Type B pancreatic cell (in vitro differentiated cells): ENCODE measurements at places on chromosomes 1 and 21.

GRCh38 chr1:109963864-109964263 is 20.7 kb upstream of the AHCYL1 start:
- no peak for DNase-seq

GRCh38 chr1:17635811-17636210 is 96.3 kb downstream of the ARHGEF10L start:
- DNase-seq = no peak

DNA sequence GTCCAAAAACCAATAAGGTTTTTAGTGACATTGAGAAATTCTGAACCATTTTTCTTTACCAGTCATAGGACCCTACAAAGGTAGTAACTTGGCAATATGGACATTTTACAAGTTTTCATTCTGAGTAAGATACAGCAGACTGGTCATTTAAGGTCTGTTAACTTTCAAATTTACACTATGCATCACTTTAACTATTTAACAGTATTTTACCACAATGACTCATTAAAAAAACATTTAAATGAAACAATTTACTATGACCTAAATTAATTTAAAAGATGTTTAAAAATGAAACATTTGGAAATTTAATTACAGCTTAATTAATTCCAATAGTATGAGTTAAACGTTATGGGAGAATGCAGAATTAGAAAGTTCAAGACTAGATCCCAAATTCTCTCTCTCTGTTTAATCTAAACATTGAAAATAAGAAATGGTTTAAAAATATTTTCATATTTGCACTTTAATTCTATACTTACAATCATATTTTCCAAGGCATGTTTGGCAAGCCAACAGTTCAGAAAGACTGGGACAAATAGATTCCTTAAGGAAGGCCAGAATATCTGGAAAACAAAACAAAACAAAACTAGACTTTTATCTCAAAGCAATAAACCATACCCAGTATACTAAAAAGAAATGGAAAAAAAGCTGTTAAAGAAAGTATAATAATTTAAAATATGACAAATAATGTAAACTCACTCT is 140.9 kb downstream of the KCNT2 start:
- DNase-seq = no peak

GRCh38 chr1:153688276-153688675 is 9.8 kb downstream of the NPR1 start:
- DNase-seq = no peak

GRCh38 chr1:19071674-19072281 is 115.3 kb upstream of the IFFO2 start:
- DNase-seq = no peak

- no peak for DNase-seq
Measured at GRCh38 chr1:151547119-151547899, 7.2 kb downstream of the TUFT1 start.

- DNase-seq = no peak
Measured at GRCh38 chr1:237851210-237851845, 39.4 kb downstream of the ZP4 start.

DNA sequence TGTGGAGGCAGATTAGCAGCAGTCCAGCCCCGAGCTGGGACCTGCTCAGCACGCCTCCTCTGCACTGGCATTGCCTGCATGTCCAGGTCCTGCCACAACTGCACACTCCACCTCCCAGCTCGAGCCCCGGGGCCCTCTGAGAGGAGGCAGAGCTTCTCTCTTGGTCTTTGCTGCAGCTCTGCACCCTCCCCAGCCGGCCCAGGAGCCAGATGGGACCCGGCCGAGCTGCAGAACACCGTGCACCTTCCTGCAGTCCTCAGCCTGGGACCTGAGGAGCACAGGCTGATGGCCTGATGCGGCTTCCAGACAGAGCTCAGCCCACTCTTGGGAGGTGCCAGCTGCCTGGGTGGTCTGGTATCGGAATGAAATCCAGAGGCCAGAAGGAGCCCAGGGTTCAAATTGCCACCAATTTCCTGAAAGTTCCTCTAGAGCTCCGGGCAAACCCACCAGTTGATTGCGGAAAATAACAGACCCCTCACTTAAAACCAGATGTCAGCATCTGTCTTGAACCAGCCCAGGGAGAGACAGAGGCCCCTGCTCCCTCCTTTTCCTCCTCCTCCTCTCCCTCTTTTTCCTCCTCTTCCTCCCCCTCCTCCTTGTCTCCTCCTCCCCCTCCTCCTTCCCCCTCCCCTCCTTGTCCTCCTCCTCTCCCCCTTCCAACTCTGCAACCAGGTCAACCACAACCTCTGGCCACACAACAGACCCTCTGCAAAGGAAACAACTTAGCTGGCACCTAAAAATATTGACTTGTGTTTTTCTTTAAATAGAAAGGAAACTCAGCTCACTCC is 10.6 kb upstream of the SPSB1 start:
- DNase-seq = no peak

GRCh38 chr1:12282142-12282541 is 52.3 kb downstream of the VPS13D start:
- no peak for DNase-seq

- no peak for DNase-seq
Measured at GRCh38 chr1:41169066-41169798, 72.9 kb downstream of the SCMH1 start.

GRCh38 chr1:214219902-214220301 is 61.1 kb upstream of the SMYD2 start:
- no peak for DNase-seq

DNA sequence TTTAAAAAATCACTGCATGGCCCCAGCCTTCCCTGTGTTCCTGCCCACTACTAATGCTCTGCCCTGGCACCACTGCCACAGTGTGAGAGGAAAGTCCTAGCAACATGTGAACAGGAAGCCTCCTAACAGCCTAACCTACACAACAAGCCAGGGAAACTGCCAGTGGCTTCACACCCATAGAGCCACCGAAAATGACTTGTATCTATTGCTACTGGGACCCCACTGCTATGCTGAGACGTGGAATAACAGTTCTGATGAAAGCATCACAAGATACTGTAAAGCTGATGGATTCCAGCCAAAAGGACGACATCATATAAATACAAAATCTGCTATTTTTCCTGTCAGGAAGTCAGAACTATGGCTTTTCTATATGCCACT is 74.9 kb downstream of the JAK1 start:
- DNase-seq = no peak

DNA sequence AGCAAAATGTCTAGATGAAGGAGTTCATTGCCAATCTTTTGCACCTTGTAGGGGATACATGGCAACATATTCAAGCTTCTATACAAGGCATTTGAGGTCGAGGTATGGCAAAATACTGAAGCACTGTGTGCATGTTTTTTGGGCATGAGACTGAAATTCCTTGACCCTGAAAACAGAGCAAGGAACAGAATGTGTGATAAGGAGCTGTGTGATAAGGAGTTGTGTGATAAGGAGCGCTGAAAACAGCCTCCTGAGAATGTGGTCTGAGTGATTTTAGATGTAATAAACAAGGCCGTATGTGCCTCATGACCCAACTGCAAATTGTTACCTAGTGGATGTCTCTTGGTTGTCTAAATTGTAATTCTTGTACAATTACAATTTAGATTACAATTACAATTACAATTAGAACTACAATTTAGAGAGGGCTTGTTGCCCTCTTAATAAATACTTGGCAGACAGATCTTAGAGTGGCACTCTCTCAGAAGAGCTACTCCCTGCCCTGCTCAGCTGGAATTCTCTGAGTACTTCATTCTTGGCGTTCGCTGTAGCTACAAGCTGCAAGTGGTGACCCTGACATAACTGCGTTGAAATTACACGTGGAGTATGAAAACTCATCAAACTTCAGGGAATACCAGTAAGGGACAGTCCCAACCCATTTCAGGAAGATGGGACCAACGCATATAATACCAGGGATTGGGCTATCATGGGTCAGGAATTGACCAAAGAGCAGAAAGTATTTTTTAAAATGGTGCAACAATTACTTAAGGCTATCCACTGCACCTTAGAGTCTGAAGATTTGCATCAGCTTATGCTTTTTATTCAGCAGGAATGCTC is 20.0 kb upstream of the ITLN1 start:
- DNase-seq = no peak

DNA sequence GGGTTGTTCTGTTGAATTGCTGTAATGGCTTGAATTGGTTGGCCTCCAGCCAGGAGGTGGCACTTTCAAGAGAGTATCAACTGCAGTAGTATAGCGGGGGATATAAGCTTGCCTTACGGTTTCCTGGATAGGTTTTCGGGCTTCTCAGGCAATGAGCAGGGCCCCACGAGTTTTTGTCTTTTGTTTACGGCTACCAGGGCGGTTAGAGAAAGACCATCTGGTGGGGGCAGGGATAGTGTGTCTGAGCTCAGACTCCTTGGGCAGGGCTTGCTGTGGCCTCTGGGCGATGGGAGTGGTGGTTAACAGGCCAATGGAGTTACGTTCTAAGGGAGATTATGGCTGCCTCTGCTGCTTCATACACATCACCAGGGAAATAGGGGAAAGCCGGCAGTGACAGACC is 62.8 kb downstream of the DTL start:
- DNase-seq = no peak

GRCh38 chr1:44842486-44842861 is 579 bp downstream of the PTCH2 start:
- DNase-seq = no peak

GRCh38 chr1:110055493-110056284 is 14.8 kb downstream of the ALX3 start:
- DNase-seq = no peak

- no peak for DNase-seq
Measured at GRCh38 chr1:240344918-240345317, 253.2 kb downstream of the FMN2 start.

DNA sequence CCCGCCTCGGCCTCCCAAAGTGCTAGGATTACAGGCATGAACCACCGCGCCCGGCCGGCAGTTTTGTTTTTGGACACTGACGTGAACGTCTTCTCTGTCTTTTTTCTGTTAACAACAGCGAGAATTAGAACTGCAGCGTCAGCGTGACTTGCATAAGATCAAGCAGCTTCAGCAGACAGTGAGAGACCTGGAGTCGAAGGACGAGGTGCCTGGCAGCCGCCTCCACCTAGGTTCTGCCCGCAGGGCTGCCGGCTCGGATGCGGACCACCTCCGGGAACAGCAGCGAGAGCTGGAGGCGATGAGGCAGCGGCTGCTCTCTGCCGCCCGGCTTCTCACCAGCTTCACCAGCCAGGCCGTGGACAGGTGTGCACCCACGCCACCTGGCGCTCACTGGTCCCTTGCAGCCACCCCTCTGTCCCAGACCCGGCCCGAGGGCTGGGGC is 22.9 kb upstream of the DIP2A start:
- DNase-seq = no peak

- DNase-seq = no peak
Measured at GRCh38 chr1:30733493-30733892, 10.1 kb upstream of the MATN1 start.

DNA sequence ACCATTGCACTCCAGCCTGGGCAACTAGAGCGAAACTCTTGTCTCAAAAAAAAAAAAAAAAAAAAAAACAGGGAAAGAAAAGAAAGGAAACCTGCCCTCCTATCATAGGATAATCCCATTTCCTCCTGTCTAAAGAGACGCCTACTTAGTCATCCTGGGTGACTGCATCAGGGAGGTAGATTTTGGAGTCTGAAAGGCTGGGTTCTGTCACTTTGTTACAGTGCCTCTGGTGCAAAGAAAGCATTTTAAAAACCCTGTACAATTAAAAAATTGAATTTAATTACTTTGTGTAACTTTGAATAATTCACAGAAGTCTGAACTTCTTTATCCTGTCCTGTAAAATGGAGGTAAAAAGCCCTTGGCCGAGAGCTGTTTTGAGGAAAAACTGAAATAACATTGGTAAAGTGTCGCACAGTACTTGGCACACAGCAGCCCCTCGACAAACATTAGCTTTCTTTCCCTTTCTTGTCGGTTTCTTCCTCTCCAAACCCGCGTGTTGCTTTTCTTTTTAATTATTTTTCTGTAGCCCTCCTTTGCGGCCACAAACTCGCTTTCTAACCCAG is 657 bp upstream of the HDAC1 start:
- DNase-seq = no peak

- DNase-seq = no peak
Measured at GRCh38 chr1:216193839-216194443, 229.3 kb downstream of the USH2A start.

DNA sequence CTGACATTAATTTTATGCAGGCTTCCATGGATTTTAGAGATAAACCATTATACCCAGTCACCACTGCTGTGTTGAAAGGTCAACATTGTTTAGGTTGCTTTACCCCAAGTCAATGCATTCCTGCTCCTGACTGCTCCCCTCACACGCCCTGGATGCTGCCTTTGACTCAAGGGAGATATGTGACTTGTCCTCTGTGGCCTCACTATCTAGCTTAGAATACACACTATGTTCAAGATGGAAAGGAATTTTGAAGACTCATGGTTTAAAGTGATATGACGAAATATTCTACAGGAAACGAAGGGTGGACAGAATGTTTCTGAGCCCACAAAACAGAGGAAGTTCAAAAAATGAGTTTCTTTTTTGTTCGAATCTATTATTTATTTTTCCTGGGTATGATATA is 170.4 kb upstream of the NR5A2 start:
- no peak for DNase-seq

DNA sequence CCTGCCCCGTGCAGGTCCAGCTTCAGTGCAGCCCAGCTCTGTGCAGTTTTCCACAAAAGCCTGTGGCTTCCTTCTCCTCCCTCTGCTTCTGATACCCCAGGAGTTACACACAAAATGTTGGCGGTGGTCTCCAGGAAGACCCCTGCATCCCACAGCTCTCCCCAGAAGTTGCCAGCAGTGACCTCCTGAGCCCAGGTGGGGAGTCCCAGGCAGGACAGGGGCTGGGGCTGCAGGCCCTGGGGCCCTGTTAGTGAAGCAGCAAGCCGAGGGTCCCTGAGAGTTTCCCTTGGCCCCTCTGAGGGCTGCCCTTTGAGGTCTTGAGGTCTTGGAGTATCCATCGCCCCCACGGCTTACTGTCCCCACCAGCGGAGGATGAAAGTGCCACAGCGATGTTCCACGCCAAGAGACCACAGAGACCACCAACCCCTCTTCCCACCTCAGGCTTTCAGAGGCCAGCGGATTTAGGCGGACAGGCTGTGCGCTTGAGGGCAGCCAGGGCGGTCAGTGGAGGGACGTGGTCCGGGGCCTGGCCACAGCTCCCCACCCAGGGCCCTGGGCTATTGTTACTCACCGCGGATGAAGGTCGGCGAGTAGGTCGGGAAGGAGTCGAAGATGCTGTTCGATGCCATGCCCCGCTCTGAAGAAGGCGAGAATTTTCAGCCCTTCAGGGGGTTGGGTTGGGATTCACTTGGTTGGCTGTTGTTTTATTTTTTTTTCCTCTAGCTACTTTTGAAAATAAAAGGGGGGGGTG is 34.0 kb upstream of the RUNX3 start:
- no peak for DNase-seq

DNA sequence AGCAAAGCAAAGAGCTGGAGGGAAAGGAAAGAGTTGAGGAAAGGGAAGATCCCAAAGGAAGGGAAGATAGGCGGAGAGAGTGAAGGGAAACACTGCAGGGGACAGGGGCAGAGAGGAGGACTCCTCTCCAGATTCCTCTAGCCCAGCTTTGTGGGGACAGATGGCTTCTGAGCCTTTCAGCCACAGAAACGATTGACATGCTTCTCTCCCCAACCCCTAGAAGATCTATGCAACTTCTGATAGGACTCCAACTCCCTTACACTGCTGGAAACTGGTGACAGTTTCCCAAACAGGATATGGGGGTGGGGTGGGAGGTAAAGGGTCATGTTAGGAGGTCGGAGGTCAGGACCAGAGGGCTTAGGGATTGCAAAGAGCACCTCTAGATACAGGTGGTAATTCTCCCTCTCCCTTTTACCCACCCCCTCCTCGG is 6.5 kb downstream of the MEX3A start:
- no peak for DNase-seq

- DNase-seq = no peak
Measured at GRCh38 chr1:23611601-23612327, 52.5 kb upstream of the ID3 start.
